Renal cortex interstitium (tissue), 15 donors: ENCODE measurements at places on chromosomes 4 and X.

GRCh38 chr4:125517831-125518230, 203.1 kb downstream of the FAT4 start:
- DNase-seq, result no peak

DNA sequence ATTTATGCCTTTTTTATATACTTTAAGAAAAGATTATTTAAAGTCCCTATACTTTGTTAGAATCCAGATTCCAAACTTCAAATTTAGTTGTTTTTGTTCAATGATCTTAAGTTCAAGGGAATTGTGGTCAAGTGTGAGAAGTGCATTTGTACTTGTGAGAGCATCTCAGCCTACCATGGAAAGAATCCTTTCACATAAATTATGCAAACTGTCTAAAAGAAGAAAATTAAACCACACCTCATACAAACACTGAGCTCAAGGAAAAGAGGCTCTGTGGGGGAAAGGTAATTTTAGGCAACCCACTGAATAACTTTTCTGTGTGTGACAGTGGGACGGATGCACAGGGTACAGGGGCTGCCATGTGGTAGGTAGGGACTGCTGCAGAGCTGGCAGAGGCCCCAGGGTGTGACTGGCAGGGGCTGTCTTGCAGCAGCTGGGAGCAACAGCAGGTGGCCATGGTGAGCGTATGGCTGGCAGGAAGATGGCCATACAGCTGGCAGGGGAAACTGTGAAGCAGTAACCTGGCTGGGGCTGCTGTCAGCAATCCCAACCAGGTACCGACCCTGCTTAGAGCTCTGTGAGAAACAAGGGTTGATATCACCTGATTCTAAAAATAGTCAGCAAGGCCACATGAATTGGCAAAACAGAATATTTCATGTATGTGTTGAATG, 130.6 kb downstream of the UGT8 start:
- DNase-seq, result no peak

DNA sequence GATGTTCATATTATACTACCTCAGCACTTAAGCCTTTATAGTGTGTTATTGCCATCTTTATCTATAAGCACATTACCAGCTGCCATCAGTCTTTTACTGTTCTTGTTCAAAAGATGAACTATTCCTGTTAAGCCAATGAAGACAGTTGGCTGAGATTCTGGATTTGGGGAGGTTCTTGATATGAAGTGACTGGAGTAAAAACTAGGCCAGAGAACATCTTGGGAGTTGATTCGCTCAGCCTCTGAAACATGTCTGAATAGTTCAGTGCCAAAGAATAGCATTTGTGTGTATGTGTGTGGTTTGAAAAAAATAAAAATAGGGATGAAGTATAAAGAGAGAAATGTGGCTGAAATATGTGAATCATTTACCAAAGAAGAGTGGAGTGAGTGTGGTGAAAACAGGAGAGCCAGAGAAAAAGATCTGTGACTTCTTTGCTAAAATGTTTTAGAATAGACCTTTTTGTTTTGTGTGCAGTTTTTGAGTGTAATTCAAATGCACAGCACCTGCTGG, 15.2 kb downstream of the EXOC1 start:
- no peak for DNase-seq

DNA sequence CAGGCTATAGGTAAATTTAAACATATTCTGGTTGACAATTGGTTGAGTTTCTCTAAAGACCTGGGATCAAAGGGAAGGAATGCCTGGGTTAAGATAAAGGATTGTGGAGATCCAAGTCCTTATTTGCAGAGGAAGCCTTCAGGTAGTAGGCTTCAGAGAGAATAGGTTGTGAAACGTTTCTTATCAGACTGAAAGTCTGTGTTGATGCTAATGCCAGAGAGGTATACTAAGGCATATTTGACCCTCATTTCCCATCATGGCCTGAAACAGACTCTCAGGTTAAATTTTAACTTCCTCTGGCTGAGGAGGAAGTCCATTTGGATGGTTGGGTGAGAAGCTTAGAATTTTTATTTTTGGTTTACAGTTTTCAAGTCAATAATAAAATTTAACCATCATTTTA, 48.1 kb downstream of the UGT2A2 start:
- no peak for DNase-seq

- no peak for DNase-seq
These were observed 91.2 kb upstream of the C1QTNF7 start for GRCh38 chr4:15336410-15337167.

DNA sequence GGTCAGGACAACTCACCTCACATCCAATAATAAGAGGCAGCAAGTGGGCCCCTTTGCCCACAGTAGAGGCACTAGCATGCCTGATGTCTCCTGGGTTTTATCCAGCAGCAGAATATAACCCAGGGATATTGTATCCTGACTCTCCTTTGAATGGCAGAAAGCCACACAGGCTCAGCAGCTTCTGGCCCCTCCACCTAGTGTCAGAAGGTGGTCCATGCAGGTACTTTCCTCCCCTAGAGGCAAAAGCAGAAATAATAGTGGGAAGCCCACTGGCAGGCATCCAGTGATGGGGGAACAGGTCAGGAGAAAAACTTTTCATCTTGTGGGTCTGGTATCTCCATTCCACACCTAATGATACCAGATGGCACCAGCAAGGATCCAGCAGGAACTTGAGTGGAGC, 75.5 kb upstream of the IRS4 start:
- DNase-seq, result no peak

GRCh38 chr4:56681853-56682525, 893 bp upstream of the HOPX start:
- no peak for DNase-seq

GRCh38 chr4:127416115-127416514, 216.6 kb upstream of the INTU start:
- DNase-seq, result no peak

DNA sequence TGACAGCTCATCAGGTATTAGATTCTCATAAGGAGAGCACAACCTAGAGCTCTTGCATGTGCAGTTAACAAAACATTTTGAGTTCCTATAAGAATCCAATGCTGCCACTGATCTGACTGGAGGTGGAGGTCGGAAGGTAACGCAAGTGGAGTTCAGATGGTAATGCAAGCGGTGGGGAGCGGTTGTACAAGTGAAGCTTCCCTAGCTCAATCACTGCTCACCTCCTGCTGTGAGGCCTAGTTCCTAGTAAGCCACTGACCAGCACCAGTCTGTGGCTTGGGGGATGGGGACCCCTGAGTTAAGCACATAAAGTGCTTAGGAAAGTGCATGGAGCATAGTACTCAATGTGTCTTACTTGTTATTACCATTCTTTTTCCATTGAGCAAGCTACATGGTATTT, 983.2 kb upstream of the IGFBP7 start:
- DNase-seq, result no peak
